ENCODE measurements at places on chromosomes 4 and X.

- DNase-seq: no peak
- H3K4me1 ChIP-seq: peaks cover 57% of the 10 kb centered on the region
- peaks cover 41% of the 10 kb centered on the region for H3K36me3 ChIP-seq
- peak overlapping the region; percentile 99 for H3K4me3 ChIP-seq
Observed at GRCh38 chr4:2817701-2818350, 24.9 kb downstream of the SH3BP2 start.

- peaks cover 6% of the 10 kb centered on the region for H3K4me1 ChIP-seq
- H3K27ac ChIP-seq: no peak overlapping the region
- no peak for DNase-seq
- H3K4me3 ChIP-seq: no peak overlapping the region
- H3K36me3 ChIP-seq: peaks cover 5% of the 10 kb centered on the region
- no peaks in the 10 kb centered on the region for H3K27me3 ChIP-seq
Observed at GRCh38 chr4:129043523-129043922, 49.8 kb downstream of the SCLT1 start.

DNA sequence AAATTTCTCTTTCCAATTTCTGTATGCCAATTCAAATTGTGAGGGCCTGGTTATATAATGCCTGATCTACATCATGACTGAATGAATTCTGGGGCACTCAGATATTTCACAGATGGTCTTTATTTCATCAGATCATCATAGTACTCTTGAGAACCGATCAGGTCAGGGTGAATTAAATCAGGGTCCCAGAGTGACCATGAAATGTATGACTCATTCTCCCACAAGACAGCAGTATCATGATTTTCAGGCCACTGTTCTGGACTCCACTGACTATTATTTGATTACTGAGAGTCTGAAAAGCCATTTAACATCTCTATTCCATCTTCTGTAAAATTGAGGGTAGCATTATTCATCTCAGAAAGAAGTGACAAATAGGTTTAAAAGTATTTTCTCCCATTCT lies 471.5 kb downstream of the ADGRL3 start:
- H3K4me1 ChIP-seq: no peaks in the 10 kb centered on the region
- no peaks in the 10 kb centered on the region for H3K27me3 ChIP-seq
- no peaks in the 10 kb centered on the region for H3K36me3 ChIP-seq

DNA sequence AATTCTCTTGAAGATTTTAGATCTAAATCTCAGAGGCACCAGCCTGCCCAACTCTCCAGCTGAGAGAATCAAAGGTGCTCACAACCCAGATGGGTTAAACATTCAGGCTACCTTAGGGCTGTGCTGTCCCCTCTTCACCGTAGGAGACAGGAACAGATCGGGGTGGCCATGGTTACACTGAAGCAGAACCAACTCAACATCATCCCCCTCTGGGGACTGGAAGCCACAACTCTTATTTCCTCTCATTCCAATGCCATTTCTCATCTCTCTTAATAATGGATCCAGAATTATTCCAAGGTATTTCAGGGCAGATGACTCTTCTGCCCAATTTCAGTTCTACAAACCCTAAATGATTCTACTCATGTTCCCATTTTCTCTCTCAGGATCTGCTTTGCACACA lies 109.7 kb downstream of the NKX6-1 start:
- no peaks in the 10 kb centered on the region for H3K4me1 ChIP-seq
- no peak for DNase-seq
- no peak overlapping the region for H3K4me3 ChIP-seq
- H3K36me3 ChIP-seq: no peaks in the 10 kb centered on the region
- no peak overlapping the region for H3K27ac ChIP-seq

- DNase-seq: no peak
- H3K4me1 ChIP-seq: no peaks in the 10 kb centered on the region
- H3K27me3 ChIP-seq: no peaks in the 10 kb centered on the region
- H3K36me3 ChIP-seq: no peaks in the 10 kb centered on the region
- no peak overlapping the region for H3K4me3 ChIP-seq
- H3K27ac ChIP-seq: no peak overlapping the region
Observed at GRCh38 chr4:128386761-128387599, 99.4 kb upstream of the PGRMC2 start.

DNA sequence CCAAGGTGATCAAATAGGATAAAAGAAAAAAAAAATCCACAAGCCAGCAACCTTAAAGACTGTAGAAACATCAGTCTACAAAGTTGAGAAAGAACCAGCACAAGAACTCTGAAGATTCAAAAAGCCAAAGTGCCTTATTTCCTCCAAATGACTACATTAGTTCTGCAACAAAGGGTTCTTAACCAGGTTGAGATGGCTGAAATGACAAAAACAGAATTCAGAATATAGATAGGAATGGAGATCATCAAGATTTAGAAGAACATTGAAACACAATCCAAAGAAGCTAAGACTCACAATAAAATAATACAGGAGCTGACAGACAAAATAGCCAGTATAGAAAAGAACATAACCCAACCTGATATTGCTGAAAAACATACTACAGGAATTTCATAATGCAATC lies 156.5 kb upstream of the ZCCHC13 start:
- H3K27ac ChIP-seq: no peak overlapping the region
- peaks cover 6% of the 10 kb centered on the region for H3K27me3 ChIP-seq
- H3K4me1 ChIP-seq: peaks cover 2% of the 10 kb centered on the region
- no peak for DNase-seq

GRCh38 chr4:110636171-110636679 lies 13.3 kb upstream of the PITX2 start:
- H3K27ac ChIP-seq: no peak overlapping the region
- peaks cover 4% of the 10 kb centered on the region for H3K4me1 ChIP-seq
- DNase-seq: no peak
- peaks cover 6% of the 10 kb centered on the region for H3K36me3 ChIP-seq
- H3K4me3 ChIP-seq: no peak overlapping the region

GRCh38 chr4:2036327-2036726 lies 22.8 kb upstream of the NAT8L start:
- H3K4me3 ChIP-seq: no peak overlapping the region
- H3K4me1 ChIP-seq: no peaks in the 10 kb centered on the region
- no peak overlapping the region for H3K27ac ChIP-seq
- H3K36me3 ChIP-seq: no peaks in the 10 kb centered on the region

DNA sequence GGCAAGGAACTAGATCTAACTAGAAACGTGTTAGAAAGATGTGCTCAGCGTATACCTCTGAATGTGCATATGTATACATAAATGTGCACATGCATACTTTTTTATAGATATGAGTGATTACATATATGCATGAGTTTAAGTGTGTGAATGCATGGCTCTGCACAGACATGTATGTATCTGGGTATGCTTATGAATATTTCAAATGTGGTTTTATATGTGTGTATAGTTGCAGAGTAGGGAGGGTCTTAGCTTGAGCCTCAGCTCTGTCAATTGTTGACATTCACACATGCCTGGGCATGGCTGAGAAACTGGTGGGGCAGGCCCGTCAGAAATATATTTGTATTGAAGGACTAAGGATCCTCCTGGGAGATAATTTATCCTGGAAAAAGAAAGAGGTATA lies 31.1 kb downstream of the RAP2C start:
- no peaks in the 10 kb centered on the region for H3K27me3 ChIP-seq
- no peaks in the 10 kb centered on the region for H3K36me3 ChIP-seq
- DNase-seq: no peak
- H3K27ac ChIP-seq: no peak overlapping the region
- H3K4me3 ChIP-seq: no peak overlapping the region

DNA sequence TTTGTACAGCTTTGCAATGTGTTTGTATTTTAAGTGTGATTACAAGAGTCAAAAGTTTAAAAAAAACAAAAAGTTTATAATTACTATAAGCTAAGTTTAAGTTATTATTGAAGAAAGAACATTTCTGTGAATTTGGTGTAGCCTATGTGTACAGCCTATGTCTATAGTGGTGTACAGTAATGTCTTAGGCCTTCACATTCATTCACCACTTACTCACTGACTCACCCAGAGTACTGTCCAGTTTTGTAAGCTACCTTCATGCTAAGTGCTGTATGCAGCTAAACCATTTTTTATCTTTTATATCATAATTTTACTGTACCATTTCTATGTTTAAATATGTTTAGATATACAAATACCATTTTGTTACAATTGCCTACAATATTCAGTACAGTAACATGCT lies 182.3 kb downstream of the RPA4 start:
- DNase-seq: no peak
- H3K27me3 ChIP-seq: no peaks in the 10 kb centered on the region
- H3K4me3 ChIP-seq: no peak overlapping the region
- H3K4me1 ChIP-seq: no peaks in the 10 kb centered on the region
- H3K27ac ChIP-seq: no peak overlapping the region

- no peak overlapping the region for H3K27ac ChIP-seq
- no peaks in the 10 kb centered on the region for H3K27me3 ChIP-seq
- no peaks in the 10 kb centered on the region for H3K4me1 ChIP-seq
- peak; percentile 5 for DNase-seq
- peaks cover 28% of the 10 kb centered on the region for H3K36me3 ChIP-seq
- H3K4me3 ChIP-seq: no peak overlapping the region
Observed at GRCh38 chr4:87353592-87353991, 30.9 kb upstream of the HSD17B13 start.

- no peaks in the 10 kb centered on the region for H3K27me3 ChIP-seq
- no peaks in the 10 kb centered on the region for H3K36me3 ChIP-seq
- H3K4me1 ChIP-seq: no peaks in the 10 kb centered on the region
- DNase-seq: no peak
Observed at GRCh38 chr4:94995684-94996394, 238.1 kb downstream of the BMPR1B start.

- H3K36me3 ChIP-seq: no peaks in the 10 kb centered on the region
- DNase-seq: no peak
- no peaks in the 10 kb centered on the region for H3K4me1 ChIP-seq
- no peaks in the 10 kb centered on the region for H3K27me3 ChIP-seq
- H3K27ac ChIP-seq: no peak overlapping the region
Observed at GRCh38 chrX:69031971-69032391, 133.3 kb downstream of the PJA1 start.

DNA sequence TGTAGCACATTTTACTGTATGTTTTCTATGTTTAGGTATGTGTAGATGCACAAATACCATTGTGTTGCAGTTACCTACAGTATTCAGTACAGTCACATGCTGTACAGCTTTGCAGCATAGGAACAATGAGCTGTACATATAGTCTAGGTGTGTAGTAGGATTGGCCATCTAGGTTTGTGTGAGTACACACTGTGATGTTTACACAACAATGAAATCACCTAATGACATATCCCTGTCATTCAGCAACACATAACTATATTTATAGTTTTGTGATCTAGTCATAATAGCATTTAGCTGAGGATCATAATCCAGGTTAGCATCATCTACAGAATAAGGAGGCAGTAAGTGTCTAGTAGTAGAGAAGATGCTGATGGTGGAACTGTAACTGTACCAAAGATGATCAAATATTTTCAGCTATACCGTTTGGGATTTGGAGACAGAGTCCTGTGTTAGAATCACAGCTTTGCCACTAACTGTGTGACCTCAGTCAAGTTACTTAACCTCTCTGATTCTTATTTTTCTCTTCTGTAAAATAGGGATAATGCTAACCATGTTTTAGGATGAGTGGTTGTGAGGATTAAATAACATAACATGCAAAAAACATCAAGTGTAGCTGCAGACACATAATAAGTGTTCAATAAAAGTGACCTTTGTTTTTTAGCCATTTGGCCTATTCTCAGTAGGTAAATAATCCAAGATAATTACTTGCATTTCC lies 73.3 kb downstream of the LIMCH1 start:
- H3K27me3 ChIP-seq: no peaks in the 10 kb centered on the region
- H3K4me1 ChIP-seq: no peaks in the 10 kb centered on the region
- no peak for DNase-seq
- no peak overlapping the region for H3K27ac ChIP-seq
- no peaks in the 10 kb centered on the region for H3K36me3 ChIP-seq
- H3K4me3 ChIP-seq: no peak overlapping the region

- H3K36me3 ChIP-seq: no peaks in the 10 kb centered on the region
- peaks cover 7% of the 10 kb centered on the region for H3K4me1 ChIP-seq
Observed at GRCh38 chrX:86148024-86148511, at the start of gene DACH2. Gene DACH2 (plus strand): TSS chrX:86148451.

- no peak overlapping the region for H3K4me3 ChIP-seq
- H3K4me1 ChIP-seq: no peaks in the 10 kb centered on the region
- DNase-seq: no peak
- no peaks in the 10 kb centered on the region for H3K27me3 ChIP-seq
- H3K36me3 ChIP-seq: no peaks in the 10 kb centered on the region
Observed at GRCh38 chrX:141945426-141945825, 41.7 kb downstream of the MAGEC1 start.

DNA sequence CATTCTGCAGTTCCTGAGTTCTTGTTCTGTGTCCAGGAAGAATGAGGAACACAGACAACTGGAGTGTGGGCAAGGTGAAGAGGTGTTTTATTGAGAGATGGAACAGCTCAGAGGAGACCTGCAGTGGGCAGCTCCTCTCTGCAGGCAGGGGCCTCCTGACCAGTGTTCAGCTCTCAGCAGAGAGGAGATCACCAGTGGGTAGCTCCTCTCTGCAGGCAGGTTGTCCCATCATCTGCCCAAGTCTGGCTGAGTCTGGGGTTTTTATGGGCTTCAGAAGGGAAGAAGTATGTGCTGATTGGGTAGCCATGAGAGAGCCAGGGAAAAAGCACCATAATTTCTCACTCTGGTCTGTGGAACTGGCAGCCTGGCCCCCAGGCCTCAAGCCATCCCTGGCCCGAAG lies 56.0 kb upstream of the RASGEF1B start:
- H3K27me3 ChIP-seq: no peaks in the 10 kb centered on the region
- no peaks in the 10 kb centered on the region for H3K4me1 ChIP-seq
- no peak overlapping the region for H3K4me3 ChIP-seq
- no peaks in the 10 kb centered on the region for H3K36me3 ChIP-seq

- H3K4me1 ChIP-seq: no peaks in the 10 kb centered on the region
- H3K27ac ChIP-seq: no peak overlapping the region
- no peak for DNase-seq
- peaks cover 48% of the 10 kb centered on the region for H3K27me3 ChIP-seq
- no peak overlapping the region for H3K4me3 ChIP-seq
Observed at GRCh38 chr4:82515705-82516104, 46.1 kb downstream of the TMEM150C start.

- no peaks in the 10 kb centered on the region for H3K27me3 ChIP-seq
- no peaks in the 10 kb centered on the region for H3K4me1 ChIP-seq
- no peak for DNase-seq
- H3K36me3 ChIP-seq: no peaks in the 10 kb centered on the region
Observed at GRCh38 chr4:126766241-126766640, 866.5 kb upstream of the INTU start.

- no peaks in the 10 kb centered on the region for H3K36me3 ChIP-seq
- H3K27ac ChIP-seq: no peak overlapping the region
- DNase-seq: peak; percentile 19
- no peaks in the 10 kb centered on the region for H3K4me1 ChIP-seq
- H3K27me3 ChIP-seq: no peaks in the 10 kb centered on the region
Observed at GRCh38 chr4:70505151-70505748, 13.1 kb upstream of the AMTN start.

GRCh38 chr4:137998666-137999429 lies 243.3 kb downstream of the SLC7A11 start:
- H3K4me1 ChIP-seq: no peaks in the 10 kb centered on the region
- H3K27me3 ChIP-seq: no peaks in the 10 kb centered on the region
- no peaks in the 10 kb centered on the region for H3K36me3 ChIP-seq
- H3K4me3 ChIP-seq: no peak overlapping the region
- DNase-seq: no peak
